ENCODE measurements at places on chromosomes 11 and 22.

DNA sequence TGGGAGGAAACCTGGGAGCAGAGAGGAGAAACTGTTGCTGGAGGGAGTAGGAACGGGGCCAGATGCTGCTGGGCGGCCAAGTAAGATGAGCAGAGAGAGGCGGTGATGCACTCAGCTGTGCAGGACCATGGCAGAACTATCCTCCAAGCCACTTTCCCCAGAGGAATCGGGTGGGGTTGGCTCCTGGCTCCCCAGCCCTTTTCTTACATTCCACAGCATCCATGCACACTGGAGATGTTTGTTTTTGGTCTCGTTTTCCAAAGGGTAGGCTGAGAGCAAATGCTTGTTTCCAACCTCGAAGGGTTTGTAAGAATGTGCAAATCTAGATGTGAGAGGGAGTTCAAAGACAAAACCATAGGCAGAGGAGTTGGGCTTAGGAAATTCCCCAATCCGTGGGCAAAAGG lies 73.2 kb downstream of the DBX1 start:
- no peak for DNase-seq

DNA sequence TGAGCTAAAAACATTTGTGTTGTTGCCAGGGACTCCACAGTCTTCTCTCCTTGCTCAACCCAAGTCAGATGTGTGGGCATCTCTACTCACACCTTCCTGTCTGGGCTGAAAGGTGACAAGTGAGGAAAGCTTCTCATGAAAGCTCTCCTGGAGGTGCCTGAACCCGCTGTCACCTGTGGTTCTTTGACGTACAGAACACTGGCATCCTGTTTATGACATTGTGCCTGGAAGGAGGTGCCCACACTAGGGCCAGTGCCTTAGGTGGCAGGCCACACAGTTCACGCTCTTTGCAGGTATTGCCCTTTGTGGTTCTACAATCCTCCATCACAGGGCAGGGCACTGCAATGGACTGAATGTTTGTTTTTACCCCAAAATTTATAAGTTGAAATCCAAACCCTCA lies 108.5 kb downstream of the CD44 start:
- no peak for DNase-seq

- no peak for DNase-seq
These were observed 29.1 kb downstream of the SVIP start for GRCh38 chr11:22800482-22800881.

DNA sequence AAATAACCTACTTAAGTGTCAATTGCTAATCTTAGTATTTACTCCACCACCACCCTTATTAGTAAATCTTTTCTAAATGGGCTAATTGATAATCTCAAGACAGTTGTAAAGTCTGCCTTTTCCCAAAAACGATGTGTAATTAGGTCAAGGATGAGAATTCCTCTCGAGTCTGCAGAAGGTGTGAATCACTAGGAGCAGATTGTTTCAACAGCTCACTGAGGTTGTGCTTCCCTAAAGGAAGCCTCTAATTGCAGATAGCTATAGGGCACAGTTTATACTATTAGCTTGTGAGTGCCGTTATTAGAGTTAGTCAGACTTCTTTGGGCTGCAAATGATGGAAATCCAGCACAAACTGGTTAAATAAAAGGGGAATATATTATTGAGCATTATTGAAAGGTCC lies 84.9 kb downstream of the C11orf91 start:
- no peak for DNase-seq

DNA sequence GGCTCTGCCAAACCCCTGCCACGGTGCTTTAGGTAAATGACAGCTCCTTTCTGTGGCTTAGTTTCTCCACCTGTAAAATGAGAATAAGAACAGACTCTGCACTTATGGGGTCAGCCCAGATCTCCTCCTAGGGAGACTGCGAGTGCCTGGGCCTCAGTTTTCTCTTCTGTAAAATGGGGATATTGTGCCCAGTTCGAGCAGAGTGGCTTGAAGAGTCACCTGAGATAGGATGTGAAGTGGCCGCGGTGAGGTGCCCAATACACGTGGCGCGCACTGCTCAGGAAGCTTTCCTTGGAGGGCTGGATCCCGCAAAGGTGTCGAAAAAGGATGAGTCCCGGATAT lies 473 bp upstream of the EMID1 start:
- no peak for DNase-seq

DNA sequence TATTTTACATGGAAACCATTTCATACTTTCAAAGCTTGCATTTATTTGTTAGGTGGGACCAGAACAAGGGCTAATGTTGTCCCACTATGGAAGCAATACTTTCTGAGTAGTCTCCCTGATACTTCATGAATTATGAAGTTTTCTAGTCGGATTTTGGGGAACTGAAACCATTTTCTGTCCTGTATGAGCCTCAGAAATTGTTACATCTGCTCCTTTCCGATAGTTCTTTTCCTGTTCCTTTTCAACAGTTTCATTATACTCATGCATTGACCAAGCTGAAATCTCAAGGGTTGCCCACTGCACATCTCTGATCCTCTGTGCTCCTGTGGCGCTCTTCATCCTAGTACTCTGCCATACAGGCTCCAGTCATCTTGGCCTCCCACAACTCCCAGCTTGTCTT lies 31.5 kb upstream of the GLYATL1 start:
- no peak for DNase-seq

GRCh38 chr11:11604370-11604990 lies 17.3 kb downstream of the GALNT18 start:
- DNase-seq: no peak

GRCh38 chr11:126938718-126939117 lies 61.9 kb downstream of the KIRREL3 start:
- no peak for DNase-seq

DNA sequence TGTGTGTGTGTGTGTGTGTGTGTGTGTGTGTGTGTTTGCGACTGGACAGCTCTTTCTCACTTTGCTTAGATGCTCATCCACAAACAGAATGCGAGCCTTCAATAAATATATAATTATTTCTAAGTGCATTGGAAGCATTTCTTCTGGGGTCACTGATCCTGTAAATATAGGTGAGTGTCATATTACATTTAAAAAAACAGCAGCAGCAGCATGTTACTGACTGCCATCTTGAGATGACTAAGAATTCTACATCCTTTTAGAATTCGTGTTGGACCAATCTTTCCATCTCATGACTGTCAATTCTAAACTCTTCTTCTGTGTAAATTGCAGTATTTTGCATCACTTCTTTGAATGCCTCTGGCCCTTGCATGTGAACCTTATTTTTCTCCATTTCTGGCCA lies 238.0 kb upstream of the DDI1 start:
- DNase-seq: no peak

GRCh38 chr22:41532908-41533825 lies 11.1 kb downstream of the POLR3H start:
- DNase-seq: no peak

DNA sequence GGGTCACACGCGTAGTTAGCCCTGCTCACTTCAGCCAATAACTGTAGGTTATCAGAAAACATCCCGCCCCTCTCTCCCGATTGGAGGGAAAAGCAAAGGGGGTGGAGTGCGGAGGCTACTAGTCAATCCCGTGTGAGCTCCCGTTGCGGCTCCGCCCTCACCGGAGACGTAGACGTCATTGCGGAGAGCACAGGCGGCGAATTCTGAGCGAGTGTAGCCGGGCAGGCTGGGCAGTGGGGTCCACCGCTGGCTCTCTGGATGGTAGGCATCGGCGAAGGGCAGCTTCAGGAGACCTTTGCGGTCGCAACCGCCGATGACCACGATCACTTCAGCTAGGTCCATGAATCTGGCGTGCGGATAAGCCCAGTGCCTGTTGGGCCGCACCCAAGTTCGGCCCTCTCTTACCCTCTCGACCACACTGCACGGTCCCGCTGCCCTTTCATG lies 4.7 kb downstream of the KLHL35 start:
- DNase-seq: peak; percentile 83

DNA sequence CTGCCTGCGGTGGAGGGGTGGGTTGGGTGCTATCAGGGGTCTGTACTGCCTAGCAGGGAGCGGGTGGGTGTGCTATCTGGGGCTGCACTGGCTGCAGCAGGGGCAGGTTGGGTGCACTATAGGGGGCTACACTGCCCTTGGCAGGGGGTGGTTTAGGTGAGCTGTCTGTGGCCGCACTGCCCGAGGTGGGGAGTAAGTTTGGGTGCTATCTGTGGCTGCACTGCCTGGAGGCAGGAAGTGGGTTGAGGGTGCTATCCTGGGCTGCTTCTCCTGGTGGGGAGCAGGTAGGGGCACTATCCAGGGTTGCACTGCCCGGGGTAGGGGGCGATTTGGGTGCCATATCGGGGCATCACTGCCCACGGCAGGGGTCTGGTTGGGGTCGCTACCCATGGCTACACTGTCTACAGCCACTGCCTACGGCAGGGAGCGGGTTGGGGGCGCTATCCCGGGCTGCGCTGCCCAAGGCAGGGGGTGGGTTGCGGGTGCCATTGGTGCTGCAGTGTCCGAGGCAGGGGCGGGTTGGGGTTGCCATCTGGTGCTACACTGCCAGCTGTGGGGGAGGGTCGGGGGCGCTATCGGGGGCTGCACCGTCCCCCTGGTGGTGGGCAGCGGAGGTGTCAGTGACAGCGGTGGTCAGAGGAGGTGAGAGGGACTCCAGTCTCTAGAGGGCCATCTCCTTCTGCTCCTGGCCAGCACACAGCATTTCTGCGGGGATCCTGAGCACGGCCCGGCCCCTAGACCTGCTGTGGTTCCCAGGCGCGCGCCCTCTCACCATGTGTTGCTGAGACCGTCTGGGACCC lies 1.3 kb upstream of the RFPL2 start:
- no peak for DNase-seq

- no peak for DNase-seq
These were observed 2.7 kb upstream of the SREBF2 start for GRCh38 chr22:41830174-41830573.

GRCh38 chr11:3022300-3022967 lies 30.3 kb upstream of the NAP1L4 start:
- no peak for DNase-seq

- peak; percentile 66 for DNase-seq
These were observed 4.4 kb downstream of the CACNA1I start for GRCh38 chr22:39574779-39575551.

DNA sequence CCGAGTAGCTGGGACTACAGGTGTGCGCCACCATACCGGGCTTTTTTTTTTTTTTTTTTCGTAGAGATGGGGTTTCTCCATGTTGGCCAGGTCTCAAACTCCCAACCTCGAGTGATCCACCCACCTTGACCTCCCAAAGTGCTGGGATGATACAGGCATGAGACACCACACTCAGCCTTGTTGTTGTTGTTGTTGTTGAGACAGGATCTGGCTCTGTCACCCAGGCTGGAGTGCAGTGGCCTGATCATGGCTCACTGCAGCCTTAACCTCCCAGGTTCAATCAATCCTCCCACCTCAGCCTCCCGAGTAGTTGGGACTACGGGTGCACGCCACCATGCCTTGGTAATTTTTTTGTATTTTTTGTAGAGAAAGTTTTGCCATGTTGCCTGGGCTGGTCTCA lies 23.4 kb upstream of the CLDN5 start:
- DNase-seq: no peak

DNA sequence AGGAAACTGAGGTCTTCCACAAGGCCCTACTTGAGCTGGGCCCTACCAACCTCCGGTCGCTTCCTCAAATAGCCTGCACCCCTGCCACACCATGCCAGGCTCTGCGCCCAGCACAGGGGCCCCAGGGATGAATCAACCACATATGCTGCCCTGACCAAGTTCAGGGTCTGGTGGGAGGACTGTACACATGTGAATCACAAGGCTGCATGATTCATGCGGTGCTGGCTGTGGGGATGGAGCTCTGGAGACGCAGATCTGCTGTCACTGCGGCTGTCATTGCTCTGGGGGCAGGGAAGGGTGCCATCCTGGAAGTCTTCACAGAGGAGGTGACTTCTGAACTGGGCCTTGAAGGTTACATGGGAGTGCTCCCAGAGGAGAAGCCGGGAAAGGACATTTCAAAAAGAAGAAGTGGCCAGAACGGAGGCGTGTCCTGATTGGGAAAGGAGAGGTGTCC lies 21.5 kb downstream of the CYTH4 start:
- peak; percentile 50 for DNase-seq

DNA sequence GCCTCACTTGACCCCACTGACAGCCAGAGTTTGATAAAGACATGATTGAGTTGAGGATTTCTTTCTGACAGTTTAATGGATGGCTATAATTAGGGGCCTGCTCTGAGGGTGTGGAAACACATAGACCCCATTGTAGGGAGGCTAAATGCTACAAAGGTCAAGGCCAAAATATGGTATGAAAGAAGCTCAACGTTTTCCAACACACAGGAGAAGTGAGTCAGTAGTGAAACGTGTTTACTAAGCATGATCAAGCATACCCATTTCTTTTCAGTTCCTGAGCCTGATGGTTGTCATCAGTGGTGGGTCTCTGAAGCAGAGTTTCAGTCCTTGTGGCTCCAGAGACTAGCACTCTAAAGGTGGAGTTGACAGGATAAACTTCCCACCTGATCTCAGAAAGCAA lies 69.7 kb downstream of the SNX19 start:
- no peak for DNase-seq

DNA sequence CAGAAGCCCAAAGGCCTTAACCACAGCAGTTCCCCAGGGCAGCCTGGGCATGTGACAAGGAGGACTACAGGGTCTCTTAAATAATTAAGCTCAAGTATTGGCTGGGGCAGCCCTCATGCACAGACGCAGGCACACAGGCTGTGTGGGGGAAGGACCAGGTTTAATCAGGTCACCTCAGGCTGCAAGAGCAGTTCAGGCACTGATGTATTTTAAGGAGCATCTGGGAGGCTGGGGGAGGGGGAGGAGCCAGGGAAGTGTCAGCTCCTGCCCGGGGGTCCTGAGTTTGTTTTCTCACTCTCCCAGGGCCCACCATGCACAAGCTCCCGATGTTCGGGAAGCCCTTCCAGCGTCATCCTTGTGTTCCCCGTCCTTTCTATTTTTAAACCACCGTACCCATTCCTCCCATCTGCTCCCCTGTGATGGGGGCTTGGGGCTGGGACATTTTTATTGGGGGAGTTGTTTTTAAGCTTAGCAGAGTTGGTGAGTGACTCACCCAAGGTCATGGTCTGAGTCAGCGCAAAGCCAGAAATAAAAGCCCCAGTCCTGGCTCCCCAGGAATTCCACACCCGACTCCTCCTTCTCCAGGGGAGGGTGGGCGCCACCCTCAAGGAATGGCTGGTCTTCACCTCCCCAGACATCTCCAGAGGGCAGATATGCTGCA lies 2.4 kb downstream of the CSDC2 start:
- DNase-seq: peak; percentile 80

Measured in HS-27A (cell line).